NCI-H1105 treated with DMSO at 0.1 percent for 48 hours (cell line): ENCODE measurements at places on chromosomes 4 and X.

GRCh38 chr4:126361287-126361686, 1046.5 kb downstream of the FAT4 start:
- no peak for DNase-seq

DNA sequence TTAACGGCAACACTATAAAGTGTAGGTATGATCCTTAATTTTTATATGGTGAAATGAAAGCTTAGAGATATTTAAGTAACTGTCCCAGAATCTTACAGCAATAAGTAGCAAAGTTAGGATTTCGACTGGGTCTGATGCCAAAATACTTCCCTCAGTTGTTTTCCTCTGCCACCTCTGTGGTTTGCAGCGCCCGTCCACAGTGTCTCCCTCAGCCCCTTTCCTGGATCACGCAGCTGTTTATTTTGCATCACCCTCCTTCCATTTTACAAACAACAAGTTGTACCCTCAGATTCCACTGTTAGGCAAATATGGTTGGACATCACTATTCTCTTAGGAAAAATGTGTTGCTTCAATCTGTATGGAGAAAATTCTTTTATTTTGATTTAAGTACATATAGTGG, 56.1 kb downstream of the RAPGEF2 start:
- no peak for DNase-seq

- no peak for DNase-seq
Measured at GRCh38 chr4:18113710-18114331, 92.3 kb upstream of the LCORL start.

DNA sequence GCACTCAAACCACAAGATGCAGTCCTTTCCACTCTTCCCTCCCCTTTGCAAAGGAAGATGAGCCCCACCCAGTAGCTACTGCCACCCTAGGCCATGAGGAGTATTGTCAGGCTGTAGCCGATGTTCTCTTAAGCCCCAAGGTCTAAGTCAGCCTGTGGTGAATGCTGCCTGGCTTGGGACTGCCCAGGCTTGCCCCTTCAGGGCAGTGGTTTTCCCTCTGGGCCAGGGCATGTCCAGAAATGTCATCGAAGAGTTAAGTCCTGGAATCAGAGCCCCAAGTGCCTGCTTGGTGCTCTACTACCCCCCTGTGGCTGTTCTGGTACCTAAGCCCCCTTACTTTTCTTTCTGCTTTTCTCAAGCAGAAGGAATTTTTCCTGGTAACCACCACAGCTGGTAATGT, 11.8 kb upstream of the PGK1 start:
- DNase-seq: no peak
